ENCODE measurements at places on chromosomes 1 and 21.
A peak's percentile ranks its signal among the peaks of the same experiment; 100 is the strongest.

DNA sequence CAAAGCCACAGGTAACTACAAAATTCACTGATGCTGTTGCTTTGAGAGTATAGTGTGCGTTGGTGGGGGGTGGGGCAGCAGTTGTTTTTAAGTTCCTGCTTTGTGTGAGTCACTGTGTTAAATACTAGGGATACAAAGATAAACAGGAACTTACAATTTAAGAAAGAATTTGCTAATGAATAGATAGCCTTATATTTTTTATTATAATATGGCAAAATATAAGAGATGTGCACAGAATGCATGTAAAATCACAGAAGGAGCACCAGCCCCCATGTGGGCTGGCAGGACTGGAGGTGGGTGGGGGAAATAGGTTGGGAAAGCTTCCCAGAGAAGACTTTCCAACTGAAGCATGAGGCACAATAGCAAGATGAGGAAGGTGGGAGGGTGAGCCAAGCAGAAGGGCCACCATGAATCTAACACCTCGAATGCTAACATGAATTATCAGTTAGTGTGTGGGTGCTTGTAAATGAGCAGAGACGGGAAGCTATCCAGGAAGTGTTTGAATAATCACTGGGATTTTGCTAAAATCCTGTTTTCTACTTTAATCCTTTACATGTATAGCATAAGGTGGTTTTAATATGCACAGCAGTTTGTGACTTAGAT, 57.0 kb upstream of the RAVER2 start:
- no peak for DNase-seq

- no peak for DNase-seq
Observed at GRCh38 chr1:159707472-159708260, 6.7 kb downstream of the CRP start.

DNA sequence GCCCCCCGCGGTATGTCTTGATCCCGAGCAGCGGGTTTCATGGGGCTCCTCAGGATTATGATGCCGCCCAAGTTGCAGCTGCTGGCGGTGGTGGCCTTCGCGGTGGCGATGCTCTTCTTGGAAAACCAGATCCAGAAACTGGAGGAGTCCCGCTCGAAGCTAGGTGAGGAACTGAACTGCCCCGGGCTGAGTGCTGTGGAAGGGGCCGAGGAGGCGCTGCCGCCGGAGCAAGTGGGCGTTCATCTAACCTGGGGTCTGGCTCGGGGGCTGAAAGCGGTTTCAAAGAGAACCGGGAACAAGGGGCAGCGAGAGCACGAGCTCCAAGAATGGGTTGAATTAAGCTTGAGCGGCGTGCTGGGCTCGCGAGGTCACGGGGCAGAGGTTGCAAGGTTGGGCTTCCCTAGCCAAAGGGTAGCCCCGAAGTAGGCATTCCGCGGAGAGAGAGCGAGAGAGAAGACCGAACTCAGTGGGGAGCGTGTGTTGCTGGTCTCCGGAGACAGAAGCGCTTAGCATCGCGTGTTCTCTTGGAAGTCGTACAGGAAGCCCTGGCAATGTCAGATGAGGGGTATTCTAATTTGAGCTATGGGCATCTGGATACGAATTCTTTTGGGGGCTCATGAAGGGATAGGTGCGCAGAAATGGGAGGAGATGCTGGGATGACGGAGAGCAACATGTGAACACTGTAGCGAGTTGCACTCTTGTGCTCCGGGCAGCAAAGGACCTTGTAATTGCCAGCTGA, 732 bp downstream of the HS2ST1 start:
- peak; percentile 34 for DNase-seq

GRCh38 chr1:172140072-172140471, 280.4 kb upstream of the C1orf105 start:
- no peak for DNase-seq

- no peak for DNase-seq
Observed at GRCh38 chr1:25519624-25520023, 23.8 kb upstream of the LDLRAP1 start.

- DNase-seq = no peak
Observed at GRCh38 chr1:17617787-17618557, 78.5 kb downstream of the ARHGEF10L start.

DNA sequence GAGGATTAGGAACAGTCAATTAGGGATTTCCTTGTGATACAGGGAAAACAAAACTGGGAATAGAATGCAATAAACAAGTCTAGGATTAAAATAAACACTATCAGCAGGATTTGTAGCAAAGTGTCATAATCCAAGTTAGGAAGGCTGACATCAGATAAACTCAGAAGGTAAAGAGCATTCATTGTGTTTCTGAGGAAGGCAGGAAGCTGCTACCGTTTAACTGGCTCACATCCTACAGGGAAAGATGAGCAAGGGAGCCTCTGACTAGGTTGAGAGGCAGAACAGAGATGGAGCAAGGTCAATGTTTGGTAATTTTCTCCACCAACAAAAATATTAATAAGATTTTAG, 124.7 kb downstream of the POU2F1 start:
- DNase-seq = no peak

DNA sequence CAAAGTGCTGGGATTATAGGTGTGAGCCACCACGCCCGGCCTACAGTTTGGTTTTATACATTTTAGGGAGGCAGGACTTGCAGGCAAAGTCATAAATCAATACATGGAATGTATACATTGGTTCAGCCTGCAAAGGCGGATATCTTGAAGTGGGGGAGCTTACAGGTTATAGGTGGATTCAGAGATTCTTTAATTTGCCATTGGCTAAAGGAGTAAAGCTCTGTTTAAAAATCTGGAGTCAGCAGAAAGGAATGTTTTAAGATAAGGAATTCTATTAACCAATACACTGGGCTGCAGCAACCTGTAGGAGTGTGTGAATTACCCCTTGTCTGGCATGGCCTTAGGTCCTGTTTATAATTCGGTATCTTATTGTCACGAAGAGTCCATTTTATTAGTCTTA, 57.6 kb downstream of the OPTC start:
- DNase-seq = no peak

- DNase-seq = peak; percentile 63
Observed at GRCh38 chr21:42220138-42220701, 1.3 kb downstream of the ABCG1 start.
